Cortex of kidney (tissue), 1 donor: ENCODE measurements at places on chromosomes 4 and X.

GRCh38 chr4:122005064-122005755 is 53.4 kb upstream of the TRPC3 start:
- DNase-seq: no peak

DNA sequence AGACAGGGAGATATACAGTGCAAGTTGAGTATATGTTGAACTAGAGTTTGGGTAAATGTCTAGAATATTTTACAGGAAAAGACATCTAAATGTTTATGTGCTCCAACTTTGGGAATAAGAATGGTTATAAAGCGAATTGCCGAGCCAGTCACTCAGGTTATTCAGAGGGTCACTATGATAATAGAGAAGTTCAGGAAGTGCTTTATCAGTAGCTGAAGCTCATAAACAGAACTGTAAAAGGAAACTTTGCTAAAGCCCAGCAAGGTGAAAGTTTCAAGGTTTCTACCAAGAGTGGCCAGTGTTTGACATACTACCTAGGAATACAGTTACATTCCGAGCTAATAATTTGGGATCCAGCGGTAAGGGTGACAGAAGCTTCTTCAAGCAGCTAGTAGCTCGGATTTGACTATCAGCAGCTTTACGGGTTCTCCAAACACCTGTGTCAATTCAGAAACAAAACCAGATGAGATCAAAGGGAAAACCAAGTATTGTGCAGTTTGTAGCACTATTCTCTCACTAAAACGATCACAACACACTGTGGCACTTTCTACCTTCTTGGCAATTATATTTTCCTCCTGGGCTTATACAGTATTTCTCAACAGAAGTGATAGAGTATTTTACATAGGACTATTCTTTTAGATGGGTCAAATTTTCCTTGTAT is 17.2 kb upstream of the BCLAF3 start:
- no peak for DNase-seq

GRCh38 chr4:86280246-86280645 is 79.6 kb downstream of the MAPK10 start:
- no peak for DNase-seq

DNA sequence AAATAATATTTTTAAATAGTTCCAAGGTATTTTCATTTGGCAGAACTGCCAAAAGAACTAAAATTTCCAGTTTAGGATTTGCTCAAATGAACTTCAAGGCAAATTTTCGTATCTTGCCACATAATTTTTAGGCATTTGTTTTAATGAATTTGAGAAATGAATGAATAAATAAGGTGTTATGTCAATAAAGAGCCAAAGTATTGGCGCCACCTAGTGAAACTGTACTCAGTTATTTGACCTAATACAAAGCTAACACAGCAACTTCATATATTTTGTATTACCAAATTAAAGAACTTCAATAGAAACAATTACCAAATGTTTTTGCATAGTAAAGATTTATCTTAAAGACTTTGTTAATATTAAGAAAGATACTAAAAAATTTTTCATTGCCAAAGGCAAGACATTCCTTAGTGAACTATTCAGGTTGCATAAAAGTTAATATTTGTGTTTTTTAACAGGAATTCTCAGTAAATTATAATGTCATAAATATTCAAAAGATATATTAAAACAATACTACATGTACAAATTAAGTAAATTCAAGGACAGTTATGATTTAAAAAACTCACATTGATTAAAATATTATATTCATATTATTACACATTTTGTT is 50.3 kb downstream of the STPG2 start:
- no peak for DNase-seq

DNA sequence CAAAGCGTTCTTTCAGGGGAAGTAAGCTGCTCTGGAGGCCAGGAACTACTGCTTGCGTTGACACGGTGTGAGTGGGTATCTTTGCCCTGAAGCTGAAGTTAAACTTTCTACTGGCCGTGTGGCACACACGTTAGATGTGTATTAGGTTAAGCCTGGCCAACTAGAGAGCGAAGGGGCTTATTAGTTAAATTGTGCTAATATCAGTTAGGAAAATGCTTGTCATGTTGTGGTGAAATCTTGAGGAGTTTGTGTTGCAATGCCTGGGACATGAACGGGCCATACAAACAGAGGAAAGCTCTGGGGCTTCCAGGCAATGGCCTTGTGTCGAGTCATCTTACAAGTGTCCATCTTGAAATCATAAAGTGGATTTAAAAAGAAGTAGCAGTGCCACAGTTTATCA is 62.6 kb downstream of the NSUN7 start:
- no peak for DNase-seq

DNA sequence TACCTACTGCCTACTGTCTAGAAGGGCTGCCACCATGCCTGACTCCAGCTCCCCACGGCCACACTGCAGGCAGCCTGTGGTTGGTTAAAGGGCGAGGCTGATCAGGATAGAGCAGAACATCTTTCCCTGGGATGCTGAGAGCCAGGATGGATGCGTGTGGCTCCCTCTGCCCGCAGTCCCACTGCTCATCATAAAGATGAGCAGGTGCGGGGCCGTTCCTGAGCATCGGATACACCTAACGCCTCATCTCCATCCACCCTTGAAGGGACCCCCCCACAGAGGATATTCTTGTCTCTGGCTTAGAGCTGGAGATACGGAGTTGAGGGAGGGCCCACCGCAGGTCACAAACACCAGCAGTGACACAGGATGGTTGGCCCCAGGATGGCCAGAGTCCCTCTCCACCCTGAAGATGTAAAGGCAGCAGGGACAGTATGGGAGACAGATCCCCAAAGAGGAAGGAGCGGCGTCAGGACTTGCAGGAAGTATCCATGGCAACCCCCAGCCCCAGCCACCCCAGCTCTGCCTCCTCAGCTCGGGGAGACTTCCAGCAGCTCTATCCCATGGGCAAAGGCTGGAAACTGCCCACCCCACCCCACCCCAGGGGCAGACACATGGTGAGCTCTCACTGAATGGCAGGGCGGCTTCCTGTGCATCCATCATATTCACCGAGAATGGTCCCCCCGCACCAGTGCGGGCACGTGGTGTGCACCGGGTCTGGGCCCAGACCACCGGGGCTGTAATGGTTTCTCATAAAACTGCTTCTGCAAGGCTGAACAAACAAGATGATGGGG is 19.3 kb downstream of the PPP2R2C start:
- DNase-seq: no peak

DNA sequence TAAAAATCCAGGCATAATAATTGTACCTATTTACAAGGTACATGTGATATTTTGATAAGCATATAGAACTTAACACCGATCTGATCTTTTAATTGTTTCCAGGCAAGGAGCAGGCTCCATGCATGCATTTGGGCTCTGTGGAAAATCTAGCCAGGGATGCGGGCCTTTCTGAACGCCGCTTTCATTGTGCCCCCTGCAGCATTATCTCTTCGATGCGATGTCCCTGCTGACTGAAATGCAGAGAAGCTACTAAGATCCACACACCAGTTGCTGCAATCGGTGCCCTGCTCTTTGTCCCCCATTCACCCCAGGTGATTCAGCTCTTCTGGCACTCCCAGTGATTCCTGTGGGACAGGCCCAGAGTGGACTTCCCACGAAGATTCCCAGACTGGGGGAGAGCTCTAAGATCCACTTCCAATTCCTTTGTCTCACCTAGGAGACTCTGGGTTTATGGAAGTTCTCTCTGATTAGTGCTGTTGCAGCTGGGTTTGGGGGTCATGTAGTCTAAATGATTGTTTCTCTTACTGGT is 254.3 kb upstream of the AGA start:
- DNase-seq: no peak

DNA sequence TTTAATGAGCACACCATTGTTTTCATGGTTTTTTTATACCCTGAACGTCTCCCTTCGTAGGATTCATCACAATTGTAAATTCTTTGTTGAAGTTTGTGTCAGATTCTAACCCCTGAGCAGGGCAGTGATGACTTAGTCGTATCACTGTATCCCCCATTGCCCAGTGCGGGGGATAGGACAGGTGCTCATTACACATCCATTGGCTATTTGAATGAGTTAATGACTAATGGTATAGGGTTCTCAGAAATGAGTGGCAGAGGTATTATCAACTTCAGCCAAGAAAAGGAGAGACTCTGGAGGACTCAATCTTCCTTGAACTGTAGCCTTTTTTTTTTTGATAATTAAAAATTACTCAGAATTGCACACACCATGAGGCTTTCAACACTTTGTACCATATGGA is 64.6 kb downstream of the SYNPO2 start:
- DNase-seq: no peak

- no peak for DNase-seq
Observed at GRCh38 chr4:89939994-89940393, 45.3 kb downstream of the MMRN1 start.

DNA sequence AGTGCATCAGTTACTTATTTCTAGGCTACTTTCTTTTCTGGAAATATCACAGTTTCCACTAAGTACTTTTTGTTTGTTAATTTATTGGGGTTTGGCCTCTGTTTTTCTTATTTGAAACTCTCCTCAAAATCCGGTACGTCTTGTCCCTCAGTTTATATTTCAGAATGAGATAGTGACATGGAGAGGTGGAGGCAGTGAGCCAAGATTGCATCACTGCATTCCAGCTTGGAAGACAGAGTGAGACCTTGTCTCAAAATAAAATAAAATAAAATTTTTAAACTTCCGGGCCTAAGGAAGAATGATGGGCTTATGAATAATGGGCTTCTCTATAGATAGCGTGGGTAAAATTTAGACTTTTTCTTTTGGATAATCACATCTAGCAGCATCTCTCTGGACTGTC is 567.8 kb downstream of the TRIML1 start:
- DNase-seq: no peak

- no peak for DNase-seq
Observed at GRCh38 chr4:39637586-39638353, 895 bp downstream of the SMIM14 start.

GRCh38 chr4:10207116-10207515 is 90.5 kb upstream of the WDR1 start:
- no peak for DNase-seq

- DNase-seq: no peak
Observed at GRCh38 chr4:112196461-112196860, 35.1 kb upstream of the AP1AR start.

DNA sequence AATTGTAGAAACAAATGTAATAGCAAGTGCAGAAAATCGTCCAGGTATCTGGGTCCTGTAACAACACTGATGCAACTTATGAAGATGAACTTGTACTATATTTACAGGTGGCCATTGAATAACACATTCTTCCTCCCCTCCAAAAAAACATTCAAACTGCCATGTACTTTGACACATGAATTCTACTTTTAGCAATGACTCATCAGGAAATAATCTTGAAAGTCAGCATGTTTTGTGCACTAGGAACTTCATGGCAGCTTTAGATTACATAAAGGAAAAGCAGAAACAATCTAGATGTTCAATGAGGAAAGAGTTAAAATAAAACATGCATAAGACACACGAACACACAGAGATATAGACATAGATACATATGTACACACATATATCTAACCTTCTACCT is 2.5 kb downstream of the PABPC1L2A start:
- no peak for DNase-seq

DNA sequence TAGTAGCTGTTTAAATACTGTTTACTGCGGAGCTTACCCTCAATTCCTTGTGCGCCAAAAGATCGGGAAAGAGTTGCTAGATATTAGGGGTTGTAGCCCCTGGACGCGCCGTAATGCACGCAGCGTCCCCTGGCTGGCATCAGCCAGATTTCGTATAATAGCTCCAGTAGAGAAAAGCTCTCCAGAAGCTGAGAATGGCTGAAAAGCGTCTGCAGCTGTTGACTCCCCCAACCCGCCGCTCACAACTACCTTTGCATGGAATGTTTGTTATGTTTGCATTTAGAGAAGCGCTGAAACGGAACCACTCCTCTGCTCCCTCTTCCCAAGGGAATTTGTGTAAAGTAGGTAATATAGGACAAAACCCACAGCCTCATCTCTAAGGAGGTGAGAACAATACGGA is 3.7 kb downstream of the DOCK11 start:
- no peak for DNase-seq

- DNase-seq: no peak
Observed at GRCh38 chr4:148539387-148539786, 97.2 kb upstream of the NR3C2 start.

DNA sequence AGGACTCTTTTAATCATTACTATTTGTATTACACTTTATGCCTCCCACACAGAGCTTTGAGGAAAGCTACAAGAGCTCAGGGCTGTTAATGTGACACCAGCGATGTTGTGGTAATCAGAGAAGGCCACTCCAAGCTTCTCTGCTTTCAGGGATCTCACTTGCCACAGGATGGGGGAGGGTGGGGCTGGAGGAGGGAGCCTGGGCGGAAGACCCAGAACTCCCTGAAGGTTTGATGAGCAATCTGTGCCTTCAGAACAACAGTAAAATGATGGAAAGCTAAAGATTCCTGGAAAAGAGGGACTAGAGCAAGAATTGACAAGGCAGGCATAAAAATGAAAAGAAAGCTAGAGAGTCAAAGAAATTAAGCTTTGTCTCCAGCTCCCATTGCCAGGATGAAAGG is 75.6 kb downstream of the MAML3 start:
- DNase-seq: no peak

DNA sequence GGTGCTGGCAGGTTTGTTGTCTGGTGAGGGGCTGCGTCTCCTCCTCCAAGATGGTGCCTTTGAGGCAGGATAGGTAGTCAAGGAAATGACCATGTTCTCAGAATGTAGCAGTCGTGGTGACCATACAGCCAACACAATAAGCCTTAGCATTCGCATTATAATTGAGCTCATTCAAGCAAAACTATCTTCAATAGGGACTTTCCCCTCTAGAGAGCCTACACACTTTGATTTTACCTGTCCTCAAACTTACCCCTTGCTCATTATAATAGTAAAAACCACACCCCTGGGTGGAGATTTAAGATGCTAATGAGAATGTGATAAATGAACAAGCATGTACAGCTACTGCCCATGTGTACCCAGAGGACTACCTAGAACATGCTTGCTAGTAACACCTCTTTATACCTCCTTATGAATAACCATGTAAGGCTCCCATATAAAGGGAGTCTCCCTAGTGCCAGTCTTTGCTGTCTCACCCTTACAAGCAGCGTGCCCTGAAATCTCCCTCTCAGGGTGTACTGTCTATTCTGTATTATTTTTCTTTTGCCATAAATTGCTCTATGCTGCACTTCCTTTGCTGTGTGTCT is 48.2 kb downstream of the FGFBP1 start:
- DNase-seq: no peak

GRCh38 chr4:144575181-144575580 is 70.8 kb upstream of the HHIP start:
- no peak for DNase-seq

GRCh38 chrX:43589735-43590134 is 66.4 kb upstream of the MAOA start:
- no peak for DNase-seq

- DNase-seq: no peak
Observed at GRCh38 chrX:104953251-104953650, 267.2 kb downstream of the TEX13A start.

GRCh38 chr4:139461022-139461628 is 7.2 kb downstream of the RAB33B start:
- DNase-seq: no peak

GRCh38 chrX:627995-628394 is 2.6 kb upstream of the SHOX start:
- no peak for DNase-seq

DNA sequence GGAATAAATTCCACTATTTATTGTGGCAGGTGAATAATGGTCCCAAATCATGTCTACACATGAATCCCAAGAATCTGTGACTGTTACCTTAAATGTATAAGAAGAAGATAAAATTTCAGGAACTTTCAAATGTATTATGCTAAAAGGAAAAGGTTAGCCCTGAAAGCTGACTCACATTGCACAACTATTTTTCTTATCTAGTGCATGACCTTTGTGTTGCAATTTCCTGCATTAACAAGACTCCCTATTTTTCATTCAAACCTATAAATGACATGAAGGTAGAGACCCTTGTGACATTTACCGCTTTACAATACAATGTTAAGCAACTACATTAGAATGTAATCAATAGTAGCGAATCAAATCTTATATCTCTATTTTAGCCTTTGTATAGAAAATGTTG is 36.7 kb downstream of the UBQLN2 start:
- DNase-seq: no peak
